ENCODE measurements at places on chromosomes 3 and 15. TPM values are rescaled to one million over a fixed set of nuclear protein-coding genes. Genes with fewer than 3 reads are reported as not detected.

TMEM158 gene
- total RNA-seq: 38.7 TPM

TMEM266 gene
- 0.16 TPM for total RNA-seq

- DNase-seq: no peak
- no peak overlapping the region for H3K4me3 ChIP-seq
- no peak overlapping the region for H3K27ac ChIP-seq
- no peaks in the 10 kb centered on the region for H3K27me3 ChIP-seq
- no peaks in the 10 kb centered on the region for H3K36me3 ChIP-seq
- no peaks in the 10 kb centered on the region for H3K4me1 ChIP-seq
Observed at GRCh38 chr3:118802325-118803095, 232.1 kb downstream of the IGSF11 start.

- no peaks in the 10 kb centered on the region for H3K4me1 ChIP-seq
- H3K27me3 ChIP-seq: no peaks in the 10 kb centered on the region
- DNase-seq: no peak
- no peaks in the 10 kb centered on the region for H3K36me3 ChIP-seq
- no peak overlapping the region for H3K27ac ChIP-seq
- H3K4me3 ChIP-seq: no peak overlapping the region
Observed at GRCh38 chr3:63179862-63180522, 98.1 kb upstream of the SYNPR start.

DNA sequence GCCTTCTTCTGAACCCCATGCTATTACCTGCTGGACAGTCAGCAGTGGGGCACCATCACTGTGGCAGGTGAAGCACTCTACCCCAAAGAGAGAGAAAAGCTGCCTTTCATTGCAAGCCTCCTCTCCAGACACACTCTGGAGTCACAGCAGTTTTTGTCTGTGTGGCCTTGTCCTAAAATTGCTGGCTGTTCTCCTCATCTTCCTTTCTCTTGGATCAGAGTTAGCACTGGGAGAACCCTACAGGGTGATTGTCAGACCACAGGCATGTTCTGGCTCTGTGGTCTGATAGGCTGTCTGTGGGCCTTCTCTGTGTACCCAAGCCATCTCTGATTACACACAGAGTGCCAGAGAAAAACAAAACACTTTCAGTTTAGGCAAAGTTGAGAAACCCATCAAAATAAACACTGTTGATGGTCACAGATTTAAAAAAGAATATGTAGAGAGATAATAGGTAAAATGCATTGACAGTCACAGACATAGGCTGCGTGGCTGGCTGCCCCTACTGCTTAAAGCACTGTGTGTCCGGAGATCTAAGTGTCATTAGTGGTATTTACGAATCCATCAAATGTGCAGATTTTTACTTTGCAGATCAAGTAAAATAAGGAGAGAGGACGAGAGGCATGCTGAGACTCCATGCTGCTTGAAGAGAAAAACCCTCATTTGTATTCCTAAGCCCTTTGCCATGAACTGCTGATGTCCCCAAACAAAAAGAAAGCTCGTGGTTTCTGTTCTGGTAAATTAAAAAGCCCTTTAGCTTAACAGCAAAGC lies 689.9 kb downstream of the TUSC7 start:
- no peak overlapping the region for H3K27ac ChIP-seq
- DNase-seq: no peak
- H3K27me3 ChIP-seq: no peaks in the 10 kb centered on the region
- peaks cover 7% of the 10 kb centered on the region for H3K36me3 ChIP-seq
- no peak overlapping the region for H3K4me3 ChIP-seq
- no peaks in the 10 kb centered on the region for H3K4me1 ChIP-seq

NOX5 gene
- total RNA-seq: 0.18 TPM

DNAH1 gene
- 1.7 TPM for total RNA-seq

- peaks cover 5% of the 10 kb centered on the region for H3K36me3 ChIP-seq
- no peak for DNase-seq
- H3K27me3 ChIP-seq: no peaks in the 10 kb centered on the region
- peaks cover 8% of the 10 kb centered on the region for H3K4me1 ChIP-seq
Observed at GRCh38 chr3:119342176-119342575, 48.0 kb downstream of the ARHGAP31 start.

DNA sequence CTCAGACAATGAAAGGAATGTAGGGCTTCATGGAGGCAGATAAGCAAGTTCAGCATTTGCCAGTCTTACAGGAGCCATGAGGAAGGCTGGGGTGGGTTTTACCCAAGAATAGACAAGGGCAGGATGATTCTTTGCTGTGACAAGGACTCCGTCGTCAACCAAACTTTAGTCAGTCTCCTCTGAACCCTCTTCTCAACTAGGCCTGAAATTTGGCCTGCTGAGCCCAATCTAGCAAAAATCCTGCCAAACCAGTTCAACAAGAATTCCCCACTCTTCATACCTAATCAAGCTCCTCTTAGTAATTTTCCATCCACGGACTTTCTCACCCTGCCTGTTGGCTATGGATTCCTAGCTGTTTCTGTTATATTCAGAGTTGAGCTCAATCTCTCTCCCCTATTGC lies 280.5 kb downstream of the TBL1XR1 start:
- H3K4me3 ChIP-seq: no peak overlapping the region
- no peaks in the 10 kb centered on the region for H3K36me3 ChIP-seq
- DNase-seq: no peak
- H3K4me1 ChIP-seq: peaks cover 10% of the 10 kb centered on the region

MAP6D1 gene
- total RNA-seq: 2.9 TPM

DNA sequence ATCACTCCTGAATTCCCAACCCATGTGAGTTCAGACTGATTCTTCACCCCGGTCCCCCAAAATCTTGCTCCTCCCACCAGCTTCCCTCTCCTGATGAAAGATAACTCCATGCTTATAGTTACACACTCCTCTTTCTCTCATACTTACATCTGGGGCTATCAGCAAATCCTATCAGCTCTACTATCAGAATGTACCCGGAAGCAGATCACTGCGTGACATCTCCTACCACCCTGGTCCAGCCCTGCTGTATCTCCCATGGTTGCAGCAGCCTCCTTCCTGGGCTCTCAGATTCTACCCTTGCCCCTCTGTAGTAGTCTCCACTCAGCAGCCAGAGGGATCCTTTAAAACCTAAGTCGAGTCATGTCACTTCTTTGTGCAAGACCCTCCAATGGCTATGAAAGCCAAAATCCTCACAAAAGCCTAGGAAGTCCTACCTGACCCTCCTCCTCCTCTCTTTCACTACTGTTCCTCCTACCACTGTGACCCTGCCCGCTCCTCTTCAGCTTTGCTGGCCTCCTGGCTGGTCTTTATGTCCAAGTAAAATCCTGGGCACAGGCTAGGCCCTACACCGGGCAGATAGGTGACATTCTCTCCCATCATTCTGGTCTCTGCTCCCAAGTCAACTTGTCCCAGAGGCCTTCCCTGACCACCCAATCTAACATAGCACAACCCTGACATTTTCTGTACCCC lies 16.2 kb downstream of the XIRP1 start:
- peaks cover 68% of the 10 kb centered on the region for H3K4me1 ChIP-seq
- peak overlapping the region; percentile 99 for H3K27ac ChIP-seq
- no peak for DNase-seq
- H3K27me3 ChIP-seq: peaks cover 4% of the 10 kb centered on the region
- no peak overlapping the region for H3K4me3 ChIP-seq
- H3K36me3 ChIP-seq: no peaks in the 10 kb centered on the region

DNA sequence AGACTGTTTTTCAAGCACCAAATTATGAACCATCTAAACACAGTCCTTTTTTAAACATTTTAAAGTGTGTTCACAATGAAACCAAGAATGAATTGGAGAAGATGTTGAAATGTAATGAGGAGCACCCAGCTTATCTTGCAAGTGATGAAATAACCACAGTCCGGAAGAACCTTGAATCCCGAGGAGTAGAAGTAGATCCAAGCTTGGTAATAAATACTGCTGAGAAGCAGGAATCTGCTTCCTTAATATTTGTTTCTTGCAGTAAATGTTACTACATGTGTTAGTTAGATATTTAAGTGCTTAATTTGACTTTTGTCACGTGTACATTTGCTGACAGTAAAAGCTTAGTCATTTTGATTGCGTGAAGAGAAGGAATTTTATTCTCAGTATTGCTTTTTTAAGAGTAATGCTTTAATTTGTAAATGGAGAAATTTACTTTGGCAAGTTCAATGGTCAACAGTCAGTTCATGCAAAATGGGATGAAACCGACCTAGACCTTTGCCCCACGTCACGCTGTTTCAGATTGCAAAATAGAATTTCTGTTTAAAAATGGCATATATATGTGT lies 69.8 kb downstream of the OPA1 start:
- H3K4me3 ChIP-seq: no peak overlapping the region
- no peaks in the 10 kb centered on the region for H3K4me1 ChIP-seq
- no peaks in the 10 kb centered on the region for H3K27me3 ChIP-seq
- peaks cover 12% of the 10 kb centered on the region for H3K36me3 ChIP-seq
- no peak overlapping the region for H3K27ac ChIP-seq
- no peak for DNase-seq

KIF7 gene
- 23.3 TPM for total RNA-seq

DNA sequence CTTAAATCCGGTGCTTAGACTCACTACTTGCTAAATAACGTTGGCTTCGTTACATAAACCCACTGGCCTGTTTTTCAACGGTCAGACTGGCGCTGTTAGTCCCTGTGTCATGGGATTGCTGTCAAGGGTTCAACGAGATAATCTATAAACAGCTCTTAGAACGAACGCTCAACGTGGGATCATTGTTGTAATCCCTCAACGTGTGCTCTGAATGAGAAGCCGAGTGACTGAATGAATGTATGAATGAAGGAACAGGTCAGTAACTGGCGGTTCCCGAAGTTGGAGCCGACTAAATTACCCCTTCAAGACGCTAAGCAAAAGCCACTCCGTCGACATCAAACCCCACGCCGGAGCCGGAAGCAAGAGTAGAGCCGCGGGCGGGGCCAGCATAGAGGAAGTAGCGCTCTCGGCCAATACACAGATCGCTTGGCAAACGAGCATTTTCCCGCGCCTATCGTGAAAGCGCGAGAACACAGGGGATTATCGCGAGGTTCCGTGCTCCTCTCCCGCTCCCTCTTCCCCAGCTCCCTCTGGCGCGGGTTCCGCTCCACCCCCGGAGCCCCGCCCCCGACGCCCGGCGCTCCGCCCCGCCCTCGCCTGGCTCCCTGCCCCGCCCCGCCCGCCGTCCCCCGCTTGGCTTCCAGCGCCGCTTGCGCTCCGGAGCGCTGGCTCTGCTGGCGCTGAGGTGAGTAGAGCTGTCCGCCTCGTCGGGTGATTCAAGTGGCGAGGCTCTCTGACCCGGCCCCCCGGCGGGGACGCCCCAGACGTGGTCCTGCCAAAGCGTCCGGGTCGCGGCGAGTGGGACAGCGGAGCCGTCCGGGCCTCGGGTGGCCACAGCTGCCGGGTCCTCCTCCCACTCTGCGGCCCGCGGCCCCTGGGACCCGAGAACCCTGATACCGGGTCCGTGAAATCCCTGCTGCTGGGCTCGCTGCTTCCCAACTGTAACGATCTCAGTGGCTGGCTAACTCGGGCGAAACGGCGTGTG lies at the start of gene LRRC28:
Gene LRRC28 (plus strand): TSS at position 625 of the 985 bp plus-strand sequence. CDS start 4,477 bp downstream, outside the sequence.
- peaks cover 46% of the 10 kb centered on the region for H3K4me1 ChIP-seq
- peak within 1 kb of the TSS; percentile 90 for H3K4me3 ChIP-seq
- DNase-seq: peak; percentile 98
- peak within 1 kb of the TSS; percentile 51 for H3K27ac ChIP-seq
- no peaks in the 10 kb centered on the region for H3K27me3 ChIP-seq
- H3K36me3 ChIP-seq: no peaks in the 10 kb centered on the region

GRCh38 chr15:99151156-99151555 lies 46.3 kb downstream of the SYNM start:
- H3K27ac ChIP-seq: no peak overlapping the region
- H3K4me1 ChIP-seq: peaks cover 26% of the 10 kb centered on the region
- H3K27me3 ChIP-seq: no peaks in the 10 kb centered on the region
- H3K36me3 ChIP-seq: peaks cover 36% of the 10 kb centered on the region
- DNase-seq: no peak

GRCh38 chr3:128859630-128860029 lies 19.8 kb upstream of the ACAD9 start:
- no peak overlapping the region for H3K27ac ChIP-seq
- H3K36me3 ChIP-seq: peaks cover 32% of the 10 kb centered on the region
- H3K27me3 ChIP-seq: peaks cover 13% of the 10 kb centered on the region
- DNase-seq: no peak

GRCh38 chr3:182936239-182936917 lies 44.0 kb downstream of the DCUN1D1 start:
- H3K36me3 ChIP-seq: peaks cover 20% of the 10 kb centered on the region
- H3K4me3 ChIP-seq: no peak overlapping the region
- no peak for DNase-seq

DNA sequence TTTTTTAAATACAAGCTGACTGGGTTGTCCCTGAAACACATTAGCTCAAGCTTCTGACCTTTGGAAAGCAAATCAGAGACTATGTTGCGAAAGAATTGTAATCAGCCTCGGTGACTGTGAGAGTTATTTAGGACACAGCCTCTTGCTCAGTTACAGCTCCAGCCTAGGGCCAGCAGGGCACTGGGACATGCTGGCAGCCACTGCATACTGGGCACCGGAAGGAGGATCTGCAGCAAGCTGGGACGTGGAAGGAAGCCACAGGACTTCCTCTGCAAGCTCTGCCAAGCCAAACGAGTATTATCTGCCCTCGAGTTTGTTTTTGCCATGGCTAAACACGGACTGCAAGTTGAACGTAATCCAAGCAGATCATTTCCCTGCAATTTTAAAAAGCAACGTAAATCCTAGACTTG lies 24.4 kb upstream of the COPG1 start:
- peak; percentile 66 for DNase-seq
- H3K4me3 ChIP-seq: peak overlapping the region; percentile 77
- peak overlapping the region; percentile 96 for H3K27ac ChIP-seq
- peaks cover 50% of the 10 kb centered on the region for H3K4me1 ChIP-seq
- H3K36me3 ChIP-seq: no peaks in the 10 kb centered on the region

SPESP1 gene
- total RNA-seq: 0.52 TPM

GRCh38 chr15:78618064-78618463 lies 2.7 kb downstream of the CHRNA3 start:
- no peak for DNase-seq
- no peak overlapping the region for H3K4me3 ChIP-seq
- H3K4me1 ChIP-seq: peaks cover 8% of the 10 kb centered on the region
- no peak overlapping the region for H3K27ac ChIP-seq
- no peaks in the 10 kb centered on the region for H3K36me3 ChIP-seq

GRCh38 chr15:91854639-91854990 lies 1.1 kb downstream of the SLCO3A1 start:
- peaks cover 20% of the 10 kb centered on the region for H3K4me1 ChIP-seq
- peak overlapping the region; percentile 81 for H3K4me3 ChIP-seq
- H3K27ac ChIP-seq: no peak overlapping the region
- H3K27me3 ChIP-seq: peaks cover 6% of the 10 kb centered on the region

REC114 gene
- not detected for total RNA-seq

All from HFFc6 (cell line).